ENCODE measurements at places on chromosomes 2 and 18.

GRCh38 chr2:108918941-108919341, 70.1 kb downstream of the EDAR start:
- DNase-seq, result no peak

DNA sequence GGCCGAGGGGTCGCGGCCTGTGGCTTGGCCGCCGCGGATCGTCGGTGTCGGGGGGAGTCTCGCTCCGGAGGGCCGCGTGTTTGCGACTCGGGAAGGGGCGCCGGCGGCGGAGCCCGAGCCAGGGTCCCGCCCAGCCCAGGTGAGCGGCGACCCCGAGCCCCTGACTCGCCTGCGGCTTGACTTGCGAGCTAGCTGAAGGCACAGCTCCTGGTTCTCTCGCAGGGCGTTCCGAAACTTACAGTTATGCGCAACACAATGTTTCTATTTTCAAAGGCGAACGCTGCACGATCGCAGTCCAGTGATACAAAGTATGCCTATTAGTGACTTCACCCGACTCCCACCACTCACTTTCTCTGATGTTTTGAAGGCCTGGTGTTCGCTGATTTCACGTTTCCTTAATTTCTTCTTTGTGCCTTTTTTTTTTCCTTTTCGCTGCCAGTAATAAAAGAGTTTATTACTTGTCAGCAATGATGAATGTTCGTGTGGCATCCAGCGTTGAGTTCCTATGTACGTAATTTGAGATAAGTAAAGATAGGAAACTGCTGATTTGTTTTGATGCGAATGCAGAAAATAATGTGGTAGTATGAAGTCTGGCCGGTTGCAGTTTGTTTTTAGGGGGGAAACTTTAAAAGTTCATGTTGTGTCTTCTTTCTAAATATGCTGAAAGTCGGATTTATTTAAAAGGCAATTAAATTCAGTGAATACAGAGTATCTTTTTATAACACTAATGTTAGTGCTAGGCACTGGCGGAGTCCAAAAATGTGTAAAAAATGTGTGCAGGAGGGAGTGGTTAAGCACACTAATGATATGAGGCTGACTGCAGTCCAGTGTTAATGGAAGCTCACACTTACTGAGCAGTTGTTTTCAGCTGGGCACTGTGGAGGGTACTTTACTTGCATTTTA, 706 bp downstream of the UBXN2A start:
- DNase-seq, result peak; percentile 46

- no peak for DNase-seq
Observed at GRCh38 chr2:32742376-32742775, 114.5 kb downstream of the TTC27 start.

- DNase-seq, result no peak
Observed at GRCh38 chr2:25470806-25471205, 129.1 kb upstream of the DNMT3A start.

GRCh38 chr2:175957845-175958244, 44.2 kb downstream of the LNPK start:
- no peak for DNase-seq
